ENCODE measurements at places on chromosomes 1 and 21. TPM values are rescaled to one million over a fixed set of nuclear protein-coding genes. Genes with fewer than 3 reads are reported as not detected.

DNA sequence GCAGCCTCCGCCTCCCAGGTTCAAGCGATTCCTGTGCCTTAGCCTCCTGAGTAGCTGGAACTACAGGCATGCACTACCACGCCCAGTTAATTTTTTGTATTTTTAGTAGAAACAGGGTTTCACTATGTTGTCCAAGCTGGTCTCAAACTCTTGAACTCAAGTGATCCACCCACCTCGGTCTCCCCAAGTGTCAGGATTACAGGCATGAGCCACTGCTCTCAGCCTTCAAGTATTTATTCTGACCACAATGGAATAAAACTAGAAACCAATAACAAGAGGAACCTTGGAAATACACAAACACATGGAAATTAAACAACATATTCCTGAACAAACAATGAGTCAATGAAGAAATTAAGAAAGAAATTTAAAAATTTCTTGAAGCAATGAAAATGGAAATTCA, 32.7 kb upstream of the DR1 start:
- H3K27me3 ChIP-seq, result no peaks in the 10 kb centered on the region
- H3K4me3 ChIP-seq, result no peak overlapping the region
- H3K4me1 ChIP-seq, result no peaks in the 10 kb centered on the region

- H3K36me3 ChIP-seq, result peaks cover 6% of the 10 kb centered on the region
- DNase-seq, result no peak
- H3K4me1 ChIP-seq, result peaks cover 43% of the 10 kb centered on the region
- H3K27ac ChIP-seq, result no peak overlapping the region
- H3K4me3 ChIP-seq, result no peak overlapping the region
These were observed 80.8 kb downstream of the SLC45A1 start for GRCh38 chr1:8398677-8399076.

- H3K27ac ChIP-seq, result no peak overlapping the region
- H3K4me1 ChIP-seq, result peaks cover 22% of the 10 kb centered on the region
- H3K4me3 ChIP-seq, result no peak overlapping the region
- no peaks in the 10 kb centered on the region for H3K36me3 ChIP-seq
- H3K27me3 ChIP-seq, result no peaks in the 10 kb centered on the region
These were observed 26.4 kb downstream of the RGL1 start for GRCh38 chr1:183831311-183831710.

GRCh38 chr21:41957991-41958766, 4.4 kb upstream of the C2CD2 start:
- H3K27ac ChIP-seq, result peak overlapping the region; percentile 67
- no peaks in the 10 kb centered on the region for H3K36me3 ChIP-seq
- DNase-seq, result peak; percentile 93
- H3K4me1 ChIP-seq, result peaks cover 35% of the 10 kb centered on the region
- H3K4me3 ChIP-seq, result no peak overlapping the region

GRCh38 chr1:158830904-158831507, at the start of gene MNDA:
Gene MNDA (plus strand): TSS chr1:158831351. CDS start chr1:158842154, 10,803 bp downstream.
- H3K27me3 ChIP-seq, result no peaks in the 10 kb centered on the region
- peak within 1 kb of the TSS; percentile 7 for H3K4me3 ChIP-seq
- H3K27ac ChIP-seq, result no peak within 1 kb of the TSS
- no peaks in the 10 kb centered on the region for H3K4me1 ChIP-seq

DNA sequence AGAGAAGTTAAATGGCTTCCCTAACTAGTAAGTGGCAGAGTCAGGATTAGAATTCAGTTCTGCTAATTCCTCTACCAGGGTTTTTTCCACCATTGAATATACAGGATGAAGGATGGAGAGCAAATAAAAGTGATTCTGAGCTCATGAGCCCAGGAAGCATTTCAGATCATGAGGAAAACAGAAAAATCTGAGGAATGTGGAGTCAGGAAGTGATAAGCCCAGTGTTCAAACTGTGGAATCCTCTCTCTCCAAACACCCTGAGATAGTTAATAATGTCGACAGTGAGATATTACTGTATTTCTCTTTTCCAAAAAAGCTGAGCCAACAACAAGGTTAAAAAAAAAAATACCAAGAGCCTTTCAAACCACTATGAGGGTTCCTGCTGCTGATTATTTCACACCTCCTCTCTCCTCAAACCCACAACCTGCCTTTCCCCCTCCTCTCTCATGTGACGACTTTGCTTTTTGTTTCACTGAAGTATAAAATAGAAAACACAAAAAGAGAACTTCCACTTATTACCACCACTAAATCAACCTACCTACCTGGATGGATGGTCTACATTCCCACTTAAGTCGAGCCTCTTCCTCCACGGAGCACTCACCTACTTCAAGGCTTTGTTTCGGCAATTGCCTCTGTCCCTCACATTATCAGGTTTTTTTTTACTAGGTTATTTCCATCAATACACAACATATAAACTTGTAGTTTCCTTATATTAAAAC, 8.9 kb downstream of the SLAMF1 start:
- H3K27ac ChIP-seq, result no peak overlapping the region
- no peaks in the 10 kb centered on the region for H3K36me3 ChIP-seq
- H3K4me3 ChIP-seq, result no peak overlapping the region

- H3K4me3 ChIP-seq, result no peak overlapping the region
- no peaks in the 10 kb centered on the region for H3K36me3 ChIP-seq
- H3K27me3 ChIP-seq, result no peaks in the 10 kb centered on the region
- DNase-seq, result no peak
- H3K4me1 ChIP-seq, result peaks cover 10% of the 10 kb centered on the region
These were observed 523.2 kb upstream of the B3GALT2 start for GRCh38 chr1:193709607-193710006.

- no peak overlapping the region for H3K4me3 ChIP-seq
- no peaks in the 10 kb centered on the region for H3K4me1 ChIP-seq
- no peaks in the 10 kb centered on the region for H3K27me3 ChIP-seq
- no peak overlapping the region for H3K27ac ChIP-seq
- no peaks in the 10 kb centered on the region for H3K36me3 ChIP-seq
These were observed 441.9 kb upstream of the KAZN start for GRCh38 chr1:14156543-14156942.

- no peaks in the 10 kb centered on the region for H3K27me3 ChIP-seq
- no peak overlapping the region for H3K4me3 ChIP-seq
- DNase-seq, result no peak
These were observed 144.2 kb downstream of the DHRS3 start for GRCh38 chr1:12473596-12474362.

DNA sequence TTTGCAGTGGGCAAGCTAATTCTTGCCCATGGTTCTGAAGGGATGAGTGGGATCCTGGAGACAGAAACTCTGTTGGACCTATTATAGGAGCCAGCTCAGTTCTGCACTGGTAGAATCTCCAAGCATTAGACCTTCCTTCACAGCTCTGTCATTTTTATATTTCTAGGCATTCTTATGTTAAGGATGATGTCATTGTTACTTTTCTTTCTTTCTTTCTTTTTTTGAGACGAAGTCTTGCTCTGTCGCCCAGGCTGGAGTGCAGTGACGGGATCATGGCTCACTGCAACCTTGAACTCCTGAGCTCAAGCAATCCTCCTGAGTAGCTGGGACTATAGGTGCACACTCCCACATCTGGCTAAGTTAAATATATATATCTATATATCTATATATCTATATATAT, 7.5 kb downstream of the PFKFB2 start:
- no peak overlapping the region for H3K27ac ChIP-seq
- no peaks in the 10 kb centered on the region for H3K27me3 ChIP-seq
- H3K36me3 ChIP-seq, result peaks cover 57% of the 10 kb centered on the region
- H3K4me3 ChIP-seq, result no peak overlapping the region
- peaks cover 33% of the 10 kb centered on the region for H3K4me1 ChIP-seq
- no peak for DNase-seq

GRCh38 chr1:81377406-81377805, 423.3 kb upstream of the ADGRL2 start:
- no peak overlapping the region for H3K4me3 ChIP-seq
- H3K27me3 ChIP-seq, result no peaks in the 10 kb centered on the region
- H3K4me1 ChIP-seq, result no peaks in the 10 kb centered on the region
- no peaks in the 10 kb centered on the region for H3K36me3 ChIP-seq
- no peak overlapping the region for H3K27ac ChIP-seq

DNA sequence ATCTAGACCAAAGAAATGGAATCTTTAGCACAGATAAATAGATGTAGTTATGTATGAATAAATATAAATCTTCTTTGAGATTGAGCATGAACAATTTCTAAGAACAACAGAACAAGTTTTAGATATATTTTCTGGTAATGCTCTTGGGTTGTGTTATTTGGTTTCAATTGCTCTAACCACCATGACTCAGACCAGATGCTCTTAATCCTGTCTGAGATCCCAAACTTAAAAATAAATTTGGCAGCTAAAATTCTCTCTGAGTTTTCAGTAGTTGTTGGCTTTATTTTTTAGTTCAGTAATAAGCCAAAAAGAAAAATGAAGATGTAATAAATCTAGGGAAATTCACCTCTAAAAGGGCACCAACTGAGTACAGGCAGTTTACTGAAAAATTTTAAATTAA, 1693.4 kb downstream of the NCAM2 start:
- H3K4me1 ChIP-seq, result no peaks in the 10 kb centered on the region
- DNase-seq, result no peak
- H3K27me3 ChIP-seq, result no peaks in the 10 kb centered on the region
- H3K27ac ChIP-seq, result no peak overlapping the region

DNA sequence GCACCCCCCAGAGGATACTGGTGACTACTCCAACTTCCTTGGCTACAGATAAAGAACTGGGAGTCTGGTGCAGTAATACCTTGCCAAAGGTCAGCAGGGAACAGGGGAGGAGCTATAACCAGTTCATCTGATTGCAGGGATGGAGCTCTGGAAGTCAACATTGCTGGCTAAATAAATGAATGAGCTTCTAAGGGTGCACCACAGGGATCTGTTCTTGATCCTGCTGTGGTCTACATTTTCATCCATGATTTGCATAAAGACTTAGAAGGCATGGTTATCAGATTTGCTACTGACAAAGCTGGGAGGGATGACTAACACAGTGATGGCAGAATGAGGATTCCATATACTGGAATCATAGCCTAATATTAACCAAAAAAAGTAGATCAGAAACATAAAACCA, 18.3 kb downstream of the PLEKHA6 start:
- H3K4me3 ChIP-seq, result no peak overlapping the region

TOMM20 gene
- 42.0 TPM for total RNA-seq

IFI44 gene
- 14.3 TPM for total RNA-seq

TMEM125 gene
- 9.7 TPM for total RNA-seq

SH2D2A gene
- 19.9 TPM for total RNA-seq

Measured in stomach (tissue), 19 donors.